ENCODE measurements at places on chromosomes 13 and 19.

GRCh38 chr19:344625-345319, at the start of gene MIER2:
Gene MIER2, minus strand, starts transcription at chr19:344796. Its CDS starts 14 bp downstream, at chr19:344782.
- peak; percentile 93 for DNase-seq

- DNase-seq: no peak
These were observed 79.9 kb upstream of the GPC6 start for GRCh38 chr13:93146584-93147297.

- DNase-seq: peak; percentile 24
These were observed 122.9 kb upstream of the RNF113B start for GRCh38 chr13:98299966-98300350.

- no peak for DNase-seq
These were observed 18.5 kb downstream of the ZNF101 start for GRCh38 chr19:19687090-19687489.

- DNase-seq: no peak
These were observed 403.5 kb upstream of the GPC6 start for GRCh38 chr13:92823059-92823458.
